ENCODE measurements at places on chromosomes 4 and X.

DNA sequence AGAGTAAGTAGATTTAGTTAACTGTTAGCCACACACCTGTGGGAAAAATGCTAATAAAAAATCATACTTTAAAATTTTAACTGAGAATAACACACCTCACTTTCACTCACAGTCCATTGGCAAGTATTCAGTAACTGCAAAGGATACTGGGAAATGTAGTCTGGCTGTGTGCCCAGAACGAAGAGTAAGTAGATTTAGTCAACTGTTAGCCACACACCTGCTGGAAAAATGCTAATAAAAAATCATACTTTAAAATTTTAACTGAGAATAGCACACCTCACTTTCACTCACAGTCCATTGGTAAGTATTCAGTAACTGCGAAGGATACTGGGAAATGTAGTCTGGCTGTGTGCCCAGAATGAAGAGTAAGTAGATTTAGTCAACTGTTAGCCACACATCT is 178.4 kb upstream of the NWD2 start:
- DNase-seq = no peak

- no peak for DNase-seq
Measured at GRCh38 chr4:102451266-102451665, 49.9 kb upstream of the NFKB1 start.

DNA sequence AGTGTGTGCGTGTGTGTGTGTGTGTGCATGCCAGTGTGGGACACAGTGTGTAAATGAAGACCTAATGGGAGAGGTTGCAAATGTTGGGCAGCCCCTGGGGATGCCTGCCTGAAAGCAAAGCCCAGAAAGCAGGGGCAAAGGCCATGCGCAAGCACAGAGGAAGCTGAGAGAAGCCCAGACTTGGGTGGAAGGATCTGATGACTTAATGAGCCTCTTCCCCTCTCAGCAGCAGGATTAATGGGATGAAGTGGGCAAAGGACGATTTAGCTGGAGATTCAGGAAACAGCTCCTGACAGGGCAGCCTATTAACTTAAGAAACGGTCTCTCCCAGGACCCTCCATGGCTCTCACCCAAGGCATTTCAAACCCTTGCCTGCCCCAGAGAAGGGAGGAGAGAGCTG is 107.3 kb downstream of the EFNB1 start:
- DNase-seq = no peak

- no peak for DNase-seq
Measured at GRCh38 chr4:68718447-68719074, 48.1 kb upstream of the UGT2B15 start.

GRCh38 chrX:40147126-40147952 is 49.6 kb upstream of the BCOR start:
- no peak for DNase-seq

GRCh38 chrX:23136816-23137215 is 137.1 kb downstream of the DDX53 start:
- DNase-seq = no peak

DNA sequence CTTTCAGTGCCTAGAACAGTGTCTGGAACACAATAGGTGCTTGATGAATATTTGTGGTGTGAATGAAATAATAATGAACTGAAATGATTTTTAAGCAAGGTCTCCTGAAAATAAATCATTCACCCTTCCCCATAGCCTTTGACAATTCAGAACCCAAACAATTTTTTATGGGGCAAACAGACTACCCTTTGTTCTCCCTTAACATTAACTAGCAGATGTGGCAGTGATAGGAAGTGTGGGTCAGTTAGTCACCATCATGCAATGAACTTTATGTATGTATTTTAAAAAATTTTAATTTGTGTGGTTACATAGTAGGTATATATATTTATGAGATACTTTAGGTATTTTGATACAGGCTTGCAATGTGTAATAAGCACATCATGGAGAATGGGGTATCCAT is 27.2 kb upstream of the CD40LG start:
- no peak for DNase-seq

- DNase-seq = no peak
Measured at GRCh38 chr4:95085124-95085833, 327.5 kb downstream of the BMPR1B start.

- DNase-seq = no peak
Measured at GRCh38 chr4:146143888-146144287, 31.6 kb upstream of the LSM6 start.

DNA sequence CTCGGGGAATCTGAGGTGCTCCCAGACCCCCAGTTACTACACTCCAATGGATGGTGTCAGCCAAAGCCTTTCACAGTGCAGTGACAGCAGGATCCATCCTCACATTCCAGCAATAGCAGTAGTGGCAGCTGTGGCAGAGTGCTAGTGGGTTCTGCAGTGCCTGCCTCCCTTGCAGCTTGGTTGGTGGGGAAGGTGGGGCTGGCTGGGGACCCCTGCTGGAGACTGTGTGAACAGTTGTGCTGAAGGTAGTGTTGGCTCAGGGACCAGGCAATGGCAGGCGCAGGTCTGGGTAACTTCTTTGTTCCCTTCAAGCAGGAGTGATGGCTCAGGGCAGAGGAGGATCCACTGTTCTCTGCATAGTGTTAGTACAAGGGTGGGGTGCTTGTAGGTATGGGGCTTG is 343.7 kb upstream of the TRAM1L1 start:
- no peak for DNase-seq

GRCh38 chrX:16067886-16068515 is 55.4 kb upstream of the GRPR start:
- DNase-seq = no peak

GRCh38 chr4:132646186-132646585 is 502.9 kb upstream of the PCDH10 start:
- no peak for DNase-seq

- no peak for DNase-seq
Measured at GRCh38 chr4:150381609-150382008, 200.3 kb upstream of the MAB21L2 start.

DNA sequence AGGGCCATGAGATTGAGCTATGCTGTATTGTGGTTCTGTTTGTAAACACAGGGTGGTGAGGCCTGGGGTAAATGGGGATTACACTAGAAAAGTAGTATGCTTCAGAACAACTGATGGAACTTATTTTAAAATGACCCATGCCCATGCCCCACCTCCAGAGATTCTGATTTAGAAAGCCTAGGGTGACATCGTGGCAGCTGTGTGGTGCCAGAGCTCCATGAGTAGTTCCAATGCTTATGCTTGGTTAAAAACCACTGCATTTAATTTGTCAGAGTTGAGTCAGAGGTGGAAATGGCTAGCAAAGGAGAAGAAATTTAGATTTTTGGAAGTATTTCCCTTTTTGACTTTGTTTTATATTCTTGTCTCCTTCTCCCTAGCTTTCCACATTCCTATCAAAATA is 63.4 kb upstream of the PDE5A start:
- no peak for DNase-seq

DNA sequence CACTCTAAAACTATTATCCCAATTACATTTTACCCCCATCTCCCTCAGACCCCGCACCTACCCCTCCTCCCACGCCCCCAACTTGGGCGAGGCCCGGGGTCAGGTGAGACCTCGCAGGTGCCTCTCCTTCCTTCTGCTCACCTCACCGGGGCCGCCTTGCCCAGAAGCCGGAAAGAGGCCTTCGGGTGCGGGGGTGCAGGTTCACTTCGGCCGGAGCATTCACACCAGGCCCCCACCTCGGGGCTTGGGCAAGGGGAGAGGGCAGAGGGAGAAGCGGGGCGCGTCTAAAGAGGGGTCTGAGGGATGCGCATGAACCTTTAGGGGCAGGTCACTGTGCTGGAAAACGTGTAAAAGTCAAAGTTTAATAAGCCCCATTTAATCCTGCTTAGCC is 427 bp downstream of the ZNF182 start:
- DNase-seq = no peak

GRCh38 chr4:101031971-101032370 is 315.4 kb downstream of the PPP3CA start:
- DNase-seq = no peak

DNA sequence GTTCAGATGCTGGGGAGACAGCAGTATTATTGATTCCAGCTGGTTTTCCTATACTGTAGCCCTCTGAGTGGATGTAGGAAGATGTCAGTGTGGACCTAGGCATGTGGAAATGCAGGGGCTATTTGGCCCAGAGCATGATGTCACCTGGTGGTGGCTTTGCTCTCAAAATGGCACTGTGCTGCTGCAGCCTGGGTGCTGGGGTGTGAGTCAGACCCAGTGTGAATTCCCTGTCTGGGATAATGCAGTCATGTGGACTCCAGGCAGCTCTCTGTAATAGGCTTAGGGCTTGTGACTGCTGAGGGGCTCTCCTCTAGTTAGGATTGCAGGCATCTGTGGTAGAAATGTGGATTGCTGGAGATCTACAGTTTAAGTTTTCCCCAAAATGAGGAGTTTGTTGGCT is 70.7 kb downstream of the DCAF8L2 start:
- no peak for DNase-seq

GRCh38 chrX:18624599-18624998 is 47.3 kb downstream of the RS1 start:
- DNase-seq = no peak

DNA sequence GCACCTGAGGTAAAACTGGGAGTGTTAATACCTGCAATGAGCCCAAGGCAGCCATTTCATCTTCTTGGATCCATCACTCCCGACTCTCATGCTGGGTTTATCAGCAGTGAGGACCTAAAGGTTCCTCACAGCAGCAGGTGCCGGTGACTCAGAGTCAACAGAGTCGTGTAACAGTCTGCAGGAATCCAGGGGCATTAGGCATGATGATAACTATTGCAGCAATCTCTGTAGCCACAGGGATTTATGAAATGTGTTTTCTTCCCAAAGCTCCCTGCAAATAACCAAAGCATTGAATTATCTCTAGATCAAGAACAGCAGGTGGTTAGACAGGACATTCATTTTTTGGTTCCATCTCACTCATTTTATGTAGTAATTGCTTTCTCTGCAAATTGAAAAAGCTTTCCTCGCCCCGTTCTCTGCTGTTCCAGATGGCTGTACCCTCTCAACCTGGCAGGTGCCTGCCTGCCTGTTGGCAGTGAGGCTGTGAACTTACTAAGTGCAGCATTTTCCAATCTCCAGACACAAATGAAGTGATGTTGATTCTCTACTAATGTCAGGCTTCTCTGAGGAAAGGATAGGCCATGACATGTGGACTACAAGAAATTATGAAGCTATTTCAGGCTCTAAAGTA is 48.1 kb upstream of the TSPAN7 start:
- DNase-seq = no peak

GRCh38 chr4:142598132-142598531 is 248.0 kb downstream of the INPP4B start:
- DNase-seq = no peak

DNA sequence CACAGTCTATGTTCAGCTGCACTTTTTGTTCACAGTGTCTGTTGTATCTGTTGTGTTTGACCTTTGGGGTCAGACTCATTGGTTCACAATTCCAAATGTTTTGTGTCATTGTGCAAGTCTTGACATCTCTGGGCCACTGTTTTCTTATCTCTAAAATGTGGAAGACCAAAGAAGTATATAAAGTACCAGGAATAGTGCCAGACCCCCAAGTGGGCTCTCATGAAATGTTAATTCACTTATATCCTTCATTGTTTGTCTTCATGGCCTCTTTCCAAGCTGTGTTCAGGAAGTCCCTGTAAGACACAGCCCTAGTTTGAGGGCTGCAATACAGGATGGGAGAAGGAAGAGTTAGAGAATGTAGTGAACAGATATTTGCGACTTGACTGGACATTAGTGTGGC is 468.3 kb upstream of the BOD1L1 start:
- DNase-seq = no peak

- no peak for DNase-seq
Measured at GRCh38 chr4:176549161-176549865, 229.5 kb downstream of the SPCS3 start.

DNA sequence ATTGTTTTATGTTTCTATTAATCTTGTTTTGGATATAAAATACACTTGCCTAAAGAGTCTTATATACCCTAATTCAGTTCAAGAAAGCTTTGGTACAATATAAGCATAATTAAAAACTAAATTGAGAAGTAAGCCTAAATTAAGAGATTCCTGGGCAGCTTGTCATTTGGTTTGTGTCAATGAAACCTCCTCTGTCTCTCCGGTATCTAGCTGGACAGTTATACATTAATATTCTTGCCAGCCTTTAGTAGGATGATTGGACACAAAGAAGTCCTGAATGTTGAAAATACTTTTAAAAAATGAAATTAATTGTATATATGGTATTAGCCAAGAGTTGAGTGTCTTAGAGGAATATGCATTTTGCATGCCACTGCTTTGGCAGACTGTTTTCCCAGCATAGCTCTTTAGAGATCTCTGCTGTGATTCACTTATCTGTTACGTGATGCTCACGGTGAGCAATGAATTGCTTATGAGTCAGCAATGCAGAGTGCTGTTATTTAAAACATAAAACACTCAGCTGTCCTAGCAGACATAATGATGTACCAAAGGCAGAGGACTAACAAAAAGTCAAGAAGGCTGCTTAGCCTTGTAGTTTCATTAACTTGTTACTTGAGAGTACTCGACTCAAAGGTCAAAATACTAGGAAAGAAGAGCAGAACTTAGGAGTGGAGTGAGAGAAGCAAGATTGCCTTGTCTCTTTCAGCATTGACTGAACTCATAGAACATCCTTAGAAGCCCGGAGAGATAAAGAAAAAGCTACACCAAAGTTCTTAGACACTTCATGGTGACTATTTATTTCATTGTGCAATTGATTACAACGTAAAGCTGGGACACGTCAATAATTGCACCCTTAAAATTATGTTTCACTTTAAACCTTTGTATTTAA is 1296.1 kb upstream of the PCDH7 start:
- no peak for DNase-seq

- DNase-seq = no peak
Measured at GRCh38 chr4:1194010-1194900, 21.9 kb upstream of the SPON2 start.

DNA sequence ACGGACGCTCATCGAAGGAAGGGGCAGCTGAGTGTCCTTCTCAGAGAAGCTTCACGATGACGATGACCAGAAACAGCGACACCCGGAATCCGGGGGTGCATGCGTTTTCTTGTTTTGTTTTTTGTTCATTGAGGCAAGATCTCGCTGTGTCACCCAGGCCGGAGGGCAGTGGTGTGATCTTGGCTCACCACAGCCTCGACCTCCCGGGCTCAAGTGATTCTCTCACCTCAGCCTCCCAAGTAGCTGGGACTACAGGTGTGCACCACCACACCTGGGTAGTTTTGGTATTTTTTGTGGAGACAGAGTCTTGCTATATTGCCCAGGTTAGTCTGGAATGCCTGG is 19.8 kb downstream of the DGKQ start:
- no peak for DNase-seq

- no peak for DNase-seq
Measured at GRCh38 chr4:82458729-82459128, 28.3 kb downstream of the ENOPH1 start.

DNA sequence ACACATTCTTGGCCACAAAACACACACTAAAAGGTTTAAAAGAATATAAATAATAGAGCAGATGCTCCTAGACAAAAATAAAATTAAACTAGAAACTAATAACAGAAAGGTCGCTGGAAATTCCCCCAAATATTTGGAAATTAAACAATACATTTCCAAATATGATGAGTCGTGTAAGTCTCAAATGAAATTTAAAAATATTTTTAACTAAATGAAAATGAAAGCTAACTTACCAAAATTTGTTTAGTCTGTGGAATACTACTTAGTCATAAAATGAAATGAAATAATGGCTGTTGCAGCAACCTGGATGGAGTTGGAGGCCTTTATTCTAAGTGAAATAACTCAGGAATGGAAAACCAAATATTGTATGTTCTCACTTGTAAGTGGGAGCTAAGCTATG is 20.6 kb upstream of the GUCY1A1 start:
- DNase-seq = no peak

- no peak for DNase-seq
Measured at GRCh38 chr4:37424753-37425152, 180.2 kb downstream of the NWD2 start.

GRCh38 chr4:72843466-72843865 is 226.1 kb downstream of the COX18 start:
- no peak for DNase-seq

- DNase-seq = no peak
Measured at GRCh38 chr4:76011700-76012387, 4.5 kb upstream of the CXCL9 start.

All from stimulated activated effector memory CD8-positive, alpha-beta T cell treated with anti-CD3 and anti-CD28 coated beads, Interleukin-12 subunit alpha, Interleukin-12 subunit beta, amount 100 ng/mL, for 72 hours (primary cell).